NCI-H510A treated with DMSO at 0.1 percent for 48 hours (cell line): ENCODE measurements at places on chromosomes 2 and 18.

GRCh38 chr2:88187038-88187676, 17.0 kb downstream of the THNSL2 start:
- DNase-seq, result peak; percentile 0

DNA sequence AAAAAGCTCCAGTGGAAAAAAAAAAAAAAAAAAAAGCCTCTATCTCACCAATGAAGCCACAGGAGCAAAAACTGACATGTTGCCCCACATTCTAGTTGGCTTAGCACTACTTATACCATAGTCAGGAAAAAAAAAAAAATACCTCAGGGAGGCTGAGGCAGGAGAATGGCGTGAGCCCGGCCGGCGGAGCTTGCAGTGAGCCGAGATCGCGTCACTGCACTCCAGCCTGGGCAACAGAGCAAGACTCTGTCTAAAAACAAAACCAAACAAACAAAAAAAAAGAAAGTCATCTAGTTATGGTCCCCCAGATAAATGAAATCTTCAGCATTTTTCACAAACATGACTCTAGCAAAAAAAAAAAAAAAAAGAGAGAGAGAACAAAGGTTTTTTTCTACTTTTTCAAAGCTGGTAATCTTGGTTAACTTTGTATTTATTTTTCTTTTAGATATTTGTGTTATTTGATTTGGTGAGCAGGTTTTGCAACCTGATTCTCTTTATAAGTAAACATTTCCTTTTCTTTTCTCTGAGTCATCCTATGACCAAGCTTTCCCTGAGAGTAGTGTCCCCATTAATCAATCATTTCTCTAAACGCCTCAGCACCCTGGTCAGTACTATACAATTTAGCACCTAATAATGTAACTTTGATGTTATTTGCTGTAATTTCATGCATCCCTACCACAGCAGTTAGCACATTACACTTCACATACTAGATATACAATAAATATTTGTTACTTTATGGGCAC, 273.7 kb upstream of the PIK3C3 start:
- no peak for DNase-seq

DNA sequence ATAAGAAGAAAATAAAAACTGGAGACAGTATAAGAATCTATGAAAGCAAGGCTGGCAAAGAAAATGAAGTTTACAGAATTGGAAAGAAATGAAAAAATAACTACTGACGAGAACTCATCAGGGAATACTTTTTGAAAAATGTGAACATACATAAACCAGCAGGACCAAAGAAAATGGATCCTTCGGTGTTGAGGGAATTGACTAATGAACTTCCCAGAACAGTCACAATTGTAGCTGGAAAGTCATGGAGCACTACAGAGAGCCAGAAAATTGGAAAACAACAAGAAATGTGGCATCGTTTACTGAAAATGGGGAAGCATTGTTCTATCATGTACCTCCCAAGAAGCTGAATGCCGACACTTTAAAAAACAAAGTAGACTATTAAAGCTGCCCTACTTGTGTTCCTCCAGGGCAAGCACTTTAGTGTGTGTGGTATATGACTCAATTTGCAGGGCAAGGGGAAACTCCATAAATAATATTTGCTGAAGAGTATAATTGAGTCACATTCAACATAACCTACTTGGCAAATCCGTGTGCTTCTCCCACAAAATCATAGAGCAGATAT, 1221.6 kb upstream of the NRXN1 start:
- no peak for DNase-seq

- DNase-seq, result no peak
Measured at GRCh38 chr2:1283871-1284270, 129.4 kb upstream of the TPO start.

DNA sequence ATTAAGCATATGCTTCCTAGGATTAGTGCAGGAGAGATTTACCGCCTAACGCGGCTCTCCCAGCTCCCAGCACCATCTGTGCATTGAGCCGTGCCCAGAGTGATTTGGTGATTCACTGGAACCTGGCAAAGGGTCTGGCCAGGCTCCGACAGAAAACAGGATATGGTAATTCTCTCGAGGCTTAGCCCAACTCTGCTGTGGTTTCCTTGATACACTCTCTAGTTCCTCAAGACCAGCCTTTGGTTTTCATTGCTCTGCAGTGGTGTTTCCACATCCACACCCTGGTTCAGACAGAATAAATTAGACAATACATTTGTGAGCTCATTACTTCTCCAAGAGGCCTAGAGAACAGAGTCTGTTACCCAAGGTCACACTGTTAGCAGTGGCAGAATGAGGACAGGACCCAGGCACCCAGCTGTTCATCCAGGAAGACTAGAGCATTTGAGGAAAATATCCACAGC, 23.0 kb upstream of the SMAD2 start:
- DNase-seq, result no peak

GRCh38 chr2:53826587-53827397, 33.0 kb downstream of the GPR75 start:
- no peak for DNase-seq

GRCh38 chr2:163785162-163785561, 49.4 kb upstream of the FIGN start:
- no peak for DNase-seq

GRCh38 chr18:34033968-34034367, 190.7 kb downstream of the NOL4 start:
- DNase-seq, result no peak

GRCh38 chr2:52613064-52613463, 1154.5 kb upstream of the CHAC2 start:
- no peak for DNase-seq

DNA sequence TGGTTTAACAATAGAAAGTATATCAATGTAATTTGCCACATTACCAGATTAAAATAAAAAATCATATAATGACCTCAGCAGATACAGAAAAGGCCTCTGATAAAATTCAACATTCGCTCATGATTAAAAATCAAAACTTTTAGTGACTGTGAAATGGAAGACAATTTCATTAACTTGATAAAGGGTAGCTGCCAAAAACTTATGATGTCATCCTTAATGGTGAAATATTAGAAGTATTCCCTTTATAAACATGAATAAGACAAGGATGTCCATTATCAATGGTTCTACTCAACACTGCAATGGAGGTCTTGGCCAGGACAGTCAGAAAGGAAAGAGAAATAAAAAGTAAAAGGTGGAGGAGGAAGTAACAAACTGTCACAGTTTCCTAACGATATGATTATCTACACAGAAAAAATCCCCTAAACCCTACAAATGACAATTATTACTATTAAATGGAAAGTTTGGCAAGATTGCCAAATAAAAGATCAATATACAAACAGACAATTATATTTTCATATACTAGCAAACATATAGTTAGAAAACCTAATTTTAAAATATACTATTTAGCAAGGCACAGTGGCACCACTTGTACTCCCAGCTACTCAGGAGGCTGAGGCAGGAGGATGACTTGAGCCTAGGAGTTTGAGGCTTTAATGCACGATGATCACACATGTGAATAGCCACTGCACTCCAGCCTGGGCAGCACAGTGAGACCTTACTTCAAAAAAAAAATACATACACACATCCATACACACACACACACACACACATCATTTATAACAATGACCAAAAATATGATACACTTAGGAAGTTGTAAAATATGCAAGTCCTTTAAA, 12.8 kb downstream of the METTL8 start:
- no peak for DNase-seq

GRCh38 chr18:26926066-26926675, 60.7 kb upstream of the AQP4 start:
- no peak for DNase-seq

DNA sequence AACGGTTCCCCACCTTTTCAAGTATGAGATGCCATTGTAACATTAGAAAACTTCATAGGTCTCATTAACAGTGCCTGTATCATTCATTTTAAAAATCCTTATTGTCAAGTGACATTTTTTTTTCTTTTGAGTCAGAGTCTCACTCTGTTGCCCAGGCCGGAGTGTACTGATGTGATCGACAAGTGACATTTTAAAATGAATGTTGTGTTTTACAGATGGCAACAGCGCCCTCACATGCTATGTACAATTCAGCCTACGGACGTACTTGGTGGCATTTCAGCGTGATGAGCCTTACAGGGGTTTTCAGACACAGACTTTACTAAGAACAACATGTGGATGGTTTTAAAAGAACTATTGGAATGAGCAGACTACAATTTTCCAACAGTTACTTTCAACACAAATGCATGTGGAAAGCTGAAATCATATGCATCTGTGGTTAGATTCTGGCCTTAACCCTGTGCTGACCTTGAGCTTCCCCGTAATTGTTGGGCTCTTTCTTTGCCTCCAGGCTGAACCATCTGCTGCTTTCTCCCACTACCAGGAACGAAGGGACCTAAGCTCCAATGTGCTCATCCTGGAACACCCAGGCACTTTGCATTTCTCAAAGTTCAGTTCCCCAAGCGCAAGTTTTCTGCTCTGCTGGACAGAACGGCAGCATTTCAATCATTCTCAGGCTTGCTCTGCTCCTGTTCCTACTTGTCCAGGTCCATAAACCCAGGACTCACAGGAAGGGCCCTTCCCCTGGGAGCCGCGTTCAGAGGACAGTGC, 119.9 kb upstream of the NDUFV2 start:
- peak; percentile 62 for DNase-seq

GRCh38 chr2:74414881-74415761, 6.3 kb downstream of the C2orf81 start:
- DNase-seq, result no peak

GRCh38 chr2:133732982-133733900, 165.0 kb upstream of the NCKAP5 start:
- no peak for DNase-seq

- no peak for DNase-seq
Measured at GRCh38 chr2:34570266-34570872, 971.3 kb upstream of the FAM98A start.
